T-helper 2 cell (primary cell): ENCODE measurements at places on chromosomes 3 and 15.

- DNase-seq = no peak
Observed at GRCh38 chr3:174777813-174778212, 81.3 kb upstream of the NAALADL2 start.

DNA sequence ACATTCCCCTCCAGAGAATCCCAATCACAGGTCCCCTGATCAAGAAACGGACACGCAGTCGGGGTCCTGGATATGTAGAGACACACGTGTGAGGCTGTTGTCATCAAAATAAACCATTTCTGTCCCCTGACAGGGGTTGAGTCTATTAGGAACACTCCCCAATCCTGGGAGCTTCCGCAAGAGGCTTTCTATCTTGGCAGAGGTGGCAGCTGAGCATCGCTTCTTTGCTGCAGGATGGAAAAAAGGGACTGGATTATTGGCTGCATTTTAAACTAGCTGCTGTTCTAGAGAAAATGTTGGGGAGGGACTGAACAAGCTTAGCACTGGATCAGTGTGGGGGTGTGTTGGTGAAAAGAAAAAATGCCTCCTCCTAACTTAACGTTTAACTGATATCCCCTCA, 2.5 kb upstream of the CNTN4 start:
- DNase-seq = no peak

- DNase-seq = no peak
Observed at GRCh38 chr3:5473471-5473870, 286.0 kb downstream of the EDEM1 start.

DNA sequence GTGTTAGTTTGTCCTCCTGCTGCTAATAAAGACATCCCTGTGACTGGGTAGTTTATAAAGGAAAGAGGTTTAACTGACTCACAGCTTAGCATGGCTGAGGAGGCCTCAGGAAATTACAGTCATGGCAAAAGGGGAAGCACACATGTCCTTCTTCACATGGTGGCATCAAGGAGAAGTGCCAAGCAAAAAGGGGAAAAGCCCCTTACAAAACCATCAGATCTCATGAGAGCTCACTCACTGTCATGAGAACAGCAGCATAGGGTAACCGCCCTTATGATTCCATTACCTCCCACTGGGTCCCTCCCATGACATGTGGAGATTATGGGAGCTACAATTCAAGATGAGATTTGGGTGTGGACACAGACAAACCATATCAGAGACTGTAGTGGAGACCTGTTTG, 27.0 kb downstream of the TM2D3 start:
- DNase-seq = no peak

GRCh38 chr3:50585919-50586762, 16.8 kb downstream of the HEMK1 start:
- DNase-seq = no peak

- DNase-seq = no peak
Observed at GRCh38 chr15:64058279-64058678, 12.0 kb upstream of the DAPK2 start.

GRCh38 chr3:72942427-72942826, 54.2 kb upstream of the PPP4R2 start:
- no peak for DNase-seq

- DNase-seq = no peak
Observed at GRCh38 chr3:41092844-41093243, 106.5 kb upstream of the CTNNB1 start.

DNA sequence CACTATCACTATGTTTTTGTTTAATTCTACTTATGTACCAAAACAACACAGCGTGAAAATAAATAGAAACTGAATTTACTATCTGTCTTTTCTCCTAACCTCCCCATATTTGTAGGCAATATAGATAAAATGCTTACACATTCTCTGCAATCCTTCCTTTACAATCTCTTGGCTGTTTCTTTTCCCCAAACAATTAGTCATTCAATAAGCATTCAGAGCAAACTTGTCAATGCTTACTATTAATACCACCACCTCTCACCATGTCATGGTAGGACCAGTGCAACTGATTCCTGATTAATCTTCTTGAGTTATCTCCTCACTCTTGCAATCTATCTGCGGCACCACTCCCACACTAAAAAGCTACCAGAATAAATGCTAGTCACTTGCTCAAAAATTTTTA, 74.0 kb upstream of the TTBK2 start:
- DNase-seq = no peak

- DNase-seq = no peak
Observed at GRCh38 chr3:150547045-150547741, 606 bp downstream of the EIF2A start.

GRCh38 chr3:139687431-139687830, 9.7 kb upstream of the NMNAT3 start:
- DNase-seq = no peak

DNA sequence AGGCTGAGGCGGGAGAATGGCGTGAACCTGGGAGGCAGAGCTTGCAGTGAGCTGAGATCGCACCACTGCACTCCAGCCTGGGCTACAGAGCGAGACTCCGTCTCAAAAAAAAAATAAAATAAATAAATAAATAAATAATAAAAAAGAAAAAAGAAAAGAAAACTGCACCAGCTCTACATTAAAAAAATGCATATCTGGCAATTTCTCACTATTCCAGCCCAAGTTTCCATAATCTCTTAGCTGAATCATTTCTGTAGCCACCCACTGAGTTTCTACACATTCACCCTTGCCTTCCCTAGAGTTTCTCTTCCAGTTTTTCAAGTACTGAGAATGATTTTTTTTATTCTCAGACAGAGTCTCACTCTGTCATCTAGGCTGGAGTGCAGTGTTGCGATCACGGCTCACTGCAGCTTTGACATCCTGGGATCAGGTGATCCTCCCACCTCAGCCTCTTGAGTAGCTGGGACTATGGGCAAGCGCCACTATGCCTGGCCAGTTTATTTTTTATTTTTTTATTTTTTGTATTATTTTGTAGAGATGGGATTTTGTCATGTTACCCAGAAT, 24.5 kb upstream of the SLC7A14 start:
- DNase-seq = no peak

- DNase-seq = no peak
Observed at GRCh38 chr3:128501431-128501830, 8.4 kb upstream of the GATA2 start.

DNA sequence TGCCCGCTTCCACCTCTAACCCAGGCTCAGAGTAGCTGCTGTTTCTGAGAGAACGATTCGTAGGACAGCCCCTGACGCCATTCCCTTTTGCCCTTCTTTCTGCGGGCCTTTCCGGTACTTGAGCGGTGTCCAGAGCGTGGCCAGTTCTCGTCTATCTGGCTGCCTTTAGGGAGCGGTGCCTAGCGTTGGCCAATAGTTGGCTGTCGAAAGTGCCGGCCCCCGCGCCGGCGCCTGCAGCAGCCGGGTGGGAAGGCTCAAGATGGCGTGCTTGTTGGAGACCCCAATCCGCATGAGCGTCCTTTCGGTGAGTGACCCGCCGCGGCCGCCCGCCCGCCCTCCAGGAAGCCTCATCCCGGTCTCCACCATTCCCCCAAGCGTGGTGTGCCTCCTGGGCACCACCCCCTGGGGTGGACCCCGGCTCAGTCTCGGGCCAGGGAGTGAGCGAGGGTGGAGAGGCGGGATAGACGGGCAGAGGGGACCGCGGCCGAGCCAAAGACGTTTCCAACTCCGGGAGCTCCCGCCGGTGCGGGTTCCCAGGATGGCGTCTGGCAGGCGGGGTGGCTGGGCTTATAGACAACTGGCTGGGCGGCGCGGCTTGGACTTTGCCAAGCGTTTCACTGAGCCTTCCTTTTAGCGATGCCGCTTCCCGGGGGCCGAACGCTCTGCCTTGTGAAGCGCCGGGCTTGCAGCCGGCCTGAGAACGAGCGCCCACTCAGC, at the start of gene ARMC8:
ARMC8 (plus strand) TSS at position 6 of the 717 bp plus-strand sequence; CDS start at position 260, 254 bp downstream.
- no peak for DNase-seq

- DNase-seq = no peak
Observed at GRCh38 chr3:2861120-2861519, 249.1 kb downstream of the IL5RA start.

DNA sequence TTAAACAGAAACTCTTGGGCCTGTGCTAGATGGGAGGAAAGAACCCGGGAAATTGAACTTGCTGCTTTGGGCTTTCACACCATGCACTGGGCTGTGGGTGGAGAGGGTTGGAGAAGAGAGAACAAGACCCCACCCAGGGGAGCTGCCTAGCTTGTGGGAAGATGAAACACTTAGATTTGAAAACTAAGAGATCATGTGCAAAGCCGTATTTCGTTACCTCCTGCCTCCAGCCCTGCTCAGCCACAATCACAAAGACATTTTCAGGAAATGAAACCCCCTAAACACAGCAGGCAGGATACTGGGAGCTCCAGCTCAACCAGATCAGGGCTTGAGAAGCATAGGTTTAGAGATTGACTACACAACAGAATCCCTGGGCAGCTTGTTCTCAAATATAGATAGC, 183.0 kb upstream of the C2CD4B start:
- no peak for DNase-seq

DNA sequence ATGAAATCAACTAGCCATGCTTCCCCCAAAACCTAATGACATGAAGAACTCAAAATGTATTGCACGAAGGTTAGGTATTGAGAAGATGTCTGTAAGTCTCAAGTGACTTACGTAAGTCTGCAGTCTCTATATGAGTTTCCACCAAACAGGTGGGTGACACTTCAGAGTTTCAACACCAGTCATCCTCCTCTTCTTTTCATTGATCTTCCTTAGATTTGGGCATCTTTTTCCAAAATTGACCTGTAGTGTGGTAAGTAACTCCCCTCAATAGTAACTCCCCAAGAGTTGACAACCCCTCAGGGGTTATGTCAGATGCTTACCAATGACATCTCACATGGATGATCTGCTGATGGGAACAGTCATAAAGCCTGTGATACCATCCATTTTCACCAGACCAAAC, 46.1 kb downstream of the GPR176 start:
- DNase-seq = no peak

GRCh38 chr15:42068601-42069000, 25.8 kb downstream of the PLA2G4D start:
- DNase-seq = no peak

DNA sequence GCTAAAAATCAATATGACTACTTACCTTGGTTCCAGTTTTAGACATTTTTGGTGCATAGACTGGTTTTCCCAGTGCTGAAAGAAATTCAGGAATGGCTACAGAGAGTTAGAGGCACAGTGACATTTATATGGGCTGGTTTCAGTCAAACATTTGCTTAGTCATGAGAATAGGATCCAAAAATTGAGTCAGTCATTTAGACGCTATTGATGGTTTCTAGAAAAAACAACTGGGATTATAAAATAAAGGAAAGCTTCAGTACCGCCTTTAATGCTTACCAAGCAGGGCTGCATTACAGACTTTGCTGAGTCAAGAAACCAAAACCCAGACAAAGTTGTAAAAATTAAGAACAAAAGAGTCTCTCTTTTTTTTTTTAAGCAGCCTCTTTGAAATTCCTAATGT, at the start of gene CRYGS:
CRYGS (minus strand) TSS at position 100 of the 400 bp plus-strand sequence; CDS start at position 46, 54 bp downstream.
- no peak for DNase-seq

- DNase-seq = no peak
Observed at GRCh38 chr3:151838574-151839312, 24.8 kb downstream of the AADAC start.

- no peak for DNase-seq
Observed at GRCh38 chr15:87731630-87732029, 524.9 kb downstream of the NTRK3 start.

DNA sequence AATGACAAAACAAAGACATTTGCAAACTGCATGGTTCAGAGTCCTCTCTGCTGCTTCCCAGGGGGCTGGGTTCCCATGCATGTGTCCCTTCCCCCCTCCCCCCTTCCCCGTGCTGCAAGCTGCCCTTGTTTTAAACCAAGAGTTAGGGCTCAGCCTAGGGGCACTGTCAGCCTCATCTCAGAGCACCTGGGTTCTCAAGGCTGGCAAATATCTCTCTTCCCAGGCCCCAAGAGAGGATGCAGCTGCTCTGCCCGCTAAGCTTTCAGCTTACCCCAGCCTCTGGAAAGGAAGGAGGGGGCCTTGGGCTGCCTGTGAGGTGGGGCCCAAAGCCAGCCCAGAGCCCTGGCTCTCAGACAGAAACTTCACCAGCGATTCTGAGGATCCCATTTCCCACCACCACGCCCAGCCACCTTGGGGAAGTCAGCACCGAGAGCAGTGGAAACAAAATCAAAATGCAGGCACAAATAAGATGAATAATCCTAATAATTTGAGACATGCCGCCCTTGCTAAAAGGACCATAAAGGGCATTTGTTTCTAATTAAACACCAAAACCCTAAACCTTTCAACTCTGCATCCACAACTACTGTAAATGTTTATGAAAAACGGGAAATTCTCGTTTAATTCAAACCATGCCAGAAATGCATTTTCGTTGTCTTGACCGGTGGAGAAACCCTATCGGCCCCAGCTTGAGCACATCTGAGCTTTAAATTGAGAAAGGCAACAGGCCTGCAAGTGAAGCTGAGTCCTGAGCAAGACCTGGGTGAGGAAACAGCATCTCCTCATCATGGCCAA, 67.7 kb upstream of the WNT5A start:
- DNase-seq = no peak

- no peak for DNase-seq
Observed at GRCh38 chr3:196203846-196204245, 7.4 kb downstream of the ZDHHC19 start.

DNA sequence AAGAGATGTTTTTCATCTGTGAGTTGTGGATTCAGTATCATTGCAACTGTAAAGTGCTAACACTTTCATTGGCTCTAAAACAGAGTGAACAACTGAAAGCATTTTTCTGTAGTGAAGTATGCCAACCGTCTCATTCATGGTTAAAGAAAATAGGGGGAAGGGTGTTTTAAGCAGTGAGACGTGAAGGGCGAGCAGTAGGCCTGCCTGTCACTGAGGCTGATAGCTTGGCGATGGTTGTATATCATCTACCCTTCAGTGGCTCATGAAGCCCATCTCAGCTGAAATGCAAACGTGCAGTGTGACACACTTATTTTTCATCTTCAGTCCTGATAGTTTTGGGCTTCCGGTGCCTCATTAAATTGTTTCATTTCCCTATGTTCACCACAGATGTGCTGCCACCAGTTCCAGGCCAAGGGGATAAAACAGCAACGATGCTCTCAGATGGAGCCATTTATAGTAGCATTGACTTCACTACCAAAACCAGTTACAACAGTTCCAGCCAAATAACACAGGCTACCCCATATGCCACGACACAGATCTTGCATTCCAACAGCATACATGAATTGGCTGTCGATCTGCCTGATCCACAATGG, 562.0 kb downstream of the ROBO2 start:
- DNase-seq = no peak

GRCh38 chr3:14410503-14411165, 8.2 kb downstream of the SLC6A6 start:
- DNase-seq = peak; percentile 80

- no peak for DNase-seq
Observed at GRCh38 chr3:150367757-150368156, 40.3 kb upstream of the TSC22D2 start.

- DNase-seq = no peak
Observed at GRCh38 chr3:174219738-174220137, 639.4 kb upstream of the NAALADL2 start.

- DNase-seq = no peak
Observed at GRCh38 chr3:14412831-14413380, 10.5 kb downstream of the SLC6A6 start.
